Stimulated activated CD4-positive, alpha-beta T cell treated with anti-CD3 and anti-CD28 coated beads, TNF-alpha, amount 100 ng/mL, for 1 hour (primary cell): ENCODE measurements at places on chromosomes 5 and 9.

DNA sequence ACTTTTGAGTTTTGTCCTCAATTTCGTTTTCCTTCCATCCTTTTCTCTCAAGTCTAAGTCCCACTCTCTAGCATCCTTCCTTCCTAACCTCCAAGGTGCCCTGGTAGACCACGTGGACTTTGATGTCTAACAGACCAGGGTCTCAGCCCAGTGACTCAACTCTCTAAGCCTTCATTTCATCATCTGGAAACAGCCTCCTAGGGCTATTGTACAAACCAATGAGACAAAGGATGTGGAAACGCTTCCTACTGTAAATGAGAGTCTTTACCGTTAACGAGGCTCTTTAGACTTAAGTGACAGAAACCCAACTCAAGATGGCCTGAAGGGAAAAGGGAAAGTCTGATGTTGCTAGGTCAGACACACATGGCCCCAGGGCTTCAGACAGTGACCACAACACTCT is 49.2 kb upstream of the CPLX2 start:
- DNase-seq: no peak

GRCh38 chr9:35910613-35911359 is 1.5 kb downstream of the SPAAR start:
- DNase-seq: no peak

DNA sequence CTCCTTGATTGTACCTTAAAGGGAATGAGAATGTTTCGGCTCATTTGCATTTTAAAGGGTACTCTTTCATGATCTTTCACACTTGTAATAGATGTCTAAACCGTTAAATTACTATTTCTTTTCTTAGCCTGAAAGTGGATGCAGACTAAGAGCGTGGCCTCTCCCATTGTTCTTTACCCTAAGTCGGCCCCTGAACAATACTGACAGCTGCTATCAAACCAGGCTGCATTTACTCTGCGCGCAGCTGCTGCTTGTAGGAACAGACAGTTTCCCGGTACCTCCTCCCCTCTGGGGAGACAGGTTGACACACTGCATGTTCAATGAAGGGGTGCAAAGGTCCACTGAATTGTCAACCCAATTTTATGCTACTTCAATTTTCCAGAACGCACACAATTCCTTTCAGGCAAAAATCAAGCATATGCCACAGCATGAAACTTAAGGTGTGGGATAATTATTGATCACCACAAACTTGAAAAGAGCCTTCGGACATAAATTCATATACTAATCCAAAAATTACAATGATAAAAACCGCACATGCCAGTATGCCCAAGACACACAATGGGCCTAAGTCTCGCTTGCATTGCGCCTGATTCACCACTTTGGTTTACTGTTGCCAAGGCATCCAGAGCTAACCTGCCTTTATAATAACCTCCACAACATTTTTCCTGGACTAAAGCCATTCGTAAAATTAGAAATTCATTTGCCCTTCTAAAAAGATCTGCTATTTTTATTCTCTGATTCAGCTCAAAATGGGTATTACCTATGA is 39.7 kb downstream of the TLE1 start:
- no peak for DNase-seq

GRCh38 chr9:28270156-28270555 is 696.9 kb upstream of the C9orf72 start:
- DNase-seq: no peak

DNA sequence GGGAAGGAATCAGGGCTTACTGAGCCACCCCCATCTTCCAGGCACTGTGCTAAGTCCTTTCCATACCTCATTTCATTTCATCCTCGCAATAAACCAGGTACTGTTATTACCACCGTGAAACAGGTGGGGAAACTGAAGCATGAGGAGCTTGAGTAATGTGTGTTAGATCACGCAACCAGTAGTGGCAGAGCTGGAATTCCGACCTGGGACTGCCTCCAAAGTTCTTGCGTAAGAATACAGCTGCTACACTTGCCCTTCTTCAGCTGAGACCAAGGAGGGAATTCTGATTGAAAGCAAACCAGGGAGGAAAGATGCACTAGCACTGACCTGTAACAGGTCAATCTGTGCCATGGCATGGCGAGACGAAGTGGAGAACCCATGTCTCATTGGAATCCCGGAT is 113.4 kb upstream of the MSX2 start:
- no peak for DNase-seq

DNA sequence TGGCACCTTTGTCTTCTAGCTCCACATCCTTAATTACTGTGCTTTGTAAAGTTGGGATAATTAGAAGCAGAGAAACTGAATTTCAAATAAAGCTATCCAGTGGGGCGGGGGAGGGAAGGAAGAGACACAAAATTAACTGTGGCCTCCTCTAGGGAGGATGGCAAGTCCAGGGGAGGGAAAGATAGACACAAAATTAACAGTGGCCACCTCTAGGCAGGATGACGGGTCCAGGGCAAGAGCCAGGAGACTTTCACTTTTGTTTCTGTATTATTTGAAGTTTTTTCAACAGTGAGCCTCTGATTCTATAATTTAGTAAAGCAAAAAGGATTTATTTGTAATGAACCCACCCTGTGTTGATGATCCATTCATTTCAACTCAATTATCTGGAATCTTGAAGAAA is 335.9 kb downstream of the MSX2 start:
- DNase-seq: no peak

- no peak for DNase-seq
Observed at GRCh38 chr5:117731446-117731845, 1156.8 kb upstream of the SEMA6A start.

GRCh38 chr9:17339156-17339555 is 204.3 kb downstream of the CNTLN start:
- no peak for DNase-seq

DNA sequence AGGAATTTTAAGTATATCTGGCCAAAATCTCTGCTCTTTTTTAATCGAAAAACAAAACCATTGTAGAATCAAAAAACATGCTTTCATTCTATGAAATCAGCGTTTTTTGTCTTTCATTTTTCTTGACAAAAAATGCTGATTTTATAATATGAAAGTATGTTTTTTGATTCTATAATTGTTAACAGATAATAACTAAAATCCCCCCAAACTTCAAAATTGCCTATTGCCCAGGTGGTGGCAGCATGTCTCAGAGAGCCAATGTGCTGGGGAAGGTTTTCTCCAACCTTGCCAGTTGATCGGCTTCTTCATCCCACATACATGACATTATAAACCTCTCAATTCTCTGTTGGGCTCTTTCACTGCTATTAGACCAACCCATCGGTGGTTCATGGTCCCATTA is 5.1 kb upstream of the SMIM15 start:
- DNase-seq: no peak

DNA sequence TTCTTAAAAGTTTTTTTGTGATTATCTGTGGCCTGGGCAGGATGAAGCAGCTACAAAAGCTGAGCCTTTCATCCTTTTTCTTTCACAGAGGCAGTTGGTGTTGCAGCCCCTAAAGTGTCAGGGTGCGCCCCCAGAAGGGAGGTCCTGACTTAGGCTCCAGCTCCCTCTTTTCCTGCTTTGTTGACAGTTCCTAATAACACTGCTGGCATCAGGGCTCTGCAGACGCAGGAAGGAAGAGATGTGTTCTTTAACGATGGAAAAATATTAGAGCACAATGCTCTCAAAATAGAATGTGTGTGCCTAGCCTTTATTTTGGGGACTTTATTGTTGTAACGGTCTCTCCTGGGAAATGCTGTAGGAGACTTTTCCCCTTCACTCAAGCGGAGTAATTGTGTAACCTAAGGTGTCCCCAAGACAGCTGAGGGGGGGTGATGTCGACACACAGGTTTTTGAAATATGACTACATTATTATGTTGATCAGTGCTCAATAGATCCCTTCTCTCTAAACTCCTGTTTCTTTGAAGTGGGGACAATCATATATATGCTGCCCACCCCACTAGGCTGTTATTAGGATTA is 135.6 kb downstream of the SEMA6A start:
- no peak for DNase-seq

GRCh38 chr9:128702949-128703615 is 779 bp downstream of the PKN3 start:
- no peak for DNase-seq

DNA sequence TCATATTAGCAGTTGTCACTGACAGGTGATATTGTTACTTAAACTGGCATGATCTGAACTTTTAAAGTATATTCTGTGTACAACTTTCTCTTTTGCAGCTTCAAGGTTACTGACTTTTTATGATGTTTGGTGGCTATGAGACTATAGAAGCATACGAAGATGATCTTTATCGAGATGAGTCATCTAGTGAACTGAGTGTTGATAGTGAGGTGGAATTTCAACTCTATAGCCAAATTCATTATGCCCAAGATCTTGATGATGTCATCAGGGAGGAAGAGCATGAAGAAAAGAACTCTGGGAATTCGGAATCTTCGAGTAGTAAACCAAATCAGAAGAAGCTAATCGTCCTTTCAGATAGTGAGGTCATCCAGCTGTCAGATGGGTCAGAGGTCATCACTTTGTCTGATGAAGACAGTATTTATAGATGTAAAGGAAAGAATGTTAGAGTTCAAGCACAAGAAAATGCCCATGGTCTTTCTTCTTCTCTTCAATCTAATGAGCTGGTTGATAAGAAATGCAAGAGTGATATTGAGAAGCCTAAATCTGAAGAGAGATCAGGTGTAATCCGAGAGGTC is 5.9 kb downstream of the ZCCHC7 start:
- DNase-seq: no peak

GRCh38 chr5:157740229-157740610 is 3.3 kb upstream of the LSM11 start:
- no peak for DNase-seq

- DNase-seq: no peak
Observed at GRCh38 chr5:165573445-165573844, 2068.0 kb downstream of the MAT2B start.

DNA sequence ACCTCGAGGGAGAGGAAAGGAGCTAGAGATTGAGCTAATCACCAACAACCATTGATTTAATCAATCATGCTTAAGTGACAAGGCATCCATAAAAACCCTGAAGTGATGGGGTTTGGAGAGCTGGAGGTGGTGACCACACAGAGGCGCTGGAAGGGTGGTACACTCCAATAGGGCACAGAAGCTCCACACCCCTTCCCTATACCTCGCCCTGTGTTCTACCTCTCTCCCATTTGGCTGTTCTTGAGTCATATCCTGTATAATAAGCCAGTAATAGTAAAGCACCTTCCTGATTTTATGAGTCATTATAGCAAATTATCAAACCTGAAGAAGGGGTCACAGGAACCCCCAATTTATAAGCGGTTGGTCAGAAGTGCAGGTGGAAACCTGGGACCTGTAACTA is 18.3 kb downstream of the ACTL7B start:
- DNase-seq: no peak
